ENCODE measurements at places on chromosomes 7 and 10. TPM values are rescaled to one million over a fixed set of nuclear protein-coding genes. Genes with fewer than 3 reads are reported as not detected.
A peak's percentile ranks its signal among the peaks of the same experiment; 100 is the strongest.

Gene UCMA
- not detected for total RNA-seq

- peak; percentile 52 for DNase-seq
These were observed 293.1 kb downstream of the ARHGAP12 start for GRCh38 chr10:31635415-31636065.

DNA sequence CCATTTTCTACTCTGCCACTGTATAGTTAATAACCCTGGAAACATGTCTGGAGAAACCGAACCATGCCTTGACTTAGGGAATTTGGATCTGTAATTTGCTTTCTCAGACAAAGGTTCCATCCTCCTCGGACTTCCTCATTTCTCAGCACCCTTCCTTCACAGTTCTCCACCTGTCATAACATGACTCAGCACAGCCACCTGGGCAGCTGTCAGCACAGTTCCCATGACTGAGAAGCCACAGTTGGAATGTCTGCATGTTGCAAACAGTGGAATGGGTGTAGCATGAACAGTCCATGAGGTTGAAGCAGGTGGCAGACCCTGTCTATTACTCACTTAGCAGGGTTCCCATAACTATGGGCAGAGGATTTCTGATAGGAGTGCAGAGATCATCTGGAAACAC is 634 bp upstream of the OR9A4 start:
- peak; percentile 41 for DNase-seq

DNA sequence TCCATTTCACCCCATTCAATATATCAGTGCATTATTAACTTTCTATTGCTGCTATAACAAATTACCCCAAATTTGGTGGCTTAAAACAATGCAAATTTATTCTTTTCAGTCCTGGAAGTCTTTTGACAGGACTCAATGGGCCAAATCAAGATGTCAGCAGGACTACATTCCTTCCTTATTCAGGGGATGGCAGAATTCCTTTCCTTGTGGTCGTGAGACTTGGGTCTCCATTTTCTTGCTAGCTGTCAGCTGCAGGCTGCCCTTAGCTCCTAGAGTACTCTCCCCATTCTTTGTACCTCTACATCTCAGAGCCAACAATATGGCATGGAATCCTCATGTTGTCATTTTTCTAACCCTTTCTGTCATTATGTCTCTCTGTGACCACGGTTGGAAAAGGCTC is 310.6 kb downstream of the HDAC9 start:
- DNase-seq, result no peak

DNA sequence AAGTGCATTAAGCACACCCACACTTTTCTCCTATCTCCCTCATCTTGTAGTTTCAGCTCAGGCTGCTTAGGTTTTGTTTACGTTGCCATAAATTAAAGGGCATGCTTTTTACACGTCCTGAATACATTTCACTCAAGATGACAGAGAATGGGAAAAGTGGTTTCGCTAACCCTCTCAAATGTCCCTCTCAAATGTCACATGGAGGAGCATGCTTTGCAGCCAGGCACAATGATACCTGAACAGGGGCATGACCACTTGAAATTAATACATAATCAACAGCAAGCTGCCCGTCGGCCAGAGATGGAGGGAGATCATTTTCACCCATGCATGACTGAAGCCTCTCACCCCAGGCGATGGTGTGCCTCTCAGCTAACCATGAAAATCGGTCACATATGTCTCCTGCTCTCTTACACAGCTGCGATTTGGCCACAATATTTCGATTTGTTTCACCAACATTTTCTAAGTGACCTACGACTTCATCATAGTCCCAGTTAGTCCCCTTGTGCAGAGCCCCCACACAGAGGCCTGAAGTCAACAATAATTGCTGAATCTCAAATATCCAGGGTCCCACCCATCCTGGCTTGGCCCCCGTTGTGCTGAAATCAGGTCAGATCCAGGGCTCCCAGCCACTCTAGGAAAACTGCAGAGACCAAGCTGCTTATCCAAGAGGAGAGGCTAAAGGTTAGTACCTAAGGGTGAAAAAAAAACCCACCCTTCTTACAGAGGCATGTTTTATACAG is 373.9 kb upstream of the NFE2L3 start:
- no peak for DNase-seq

DNA sequence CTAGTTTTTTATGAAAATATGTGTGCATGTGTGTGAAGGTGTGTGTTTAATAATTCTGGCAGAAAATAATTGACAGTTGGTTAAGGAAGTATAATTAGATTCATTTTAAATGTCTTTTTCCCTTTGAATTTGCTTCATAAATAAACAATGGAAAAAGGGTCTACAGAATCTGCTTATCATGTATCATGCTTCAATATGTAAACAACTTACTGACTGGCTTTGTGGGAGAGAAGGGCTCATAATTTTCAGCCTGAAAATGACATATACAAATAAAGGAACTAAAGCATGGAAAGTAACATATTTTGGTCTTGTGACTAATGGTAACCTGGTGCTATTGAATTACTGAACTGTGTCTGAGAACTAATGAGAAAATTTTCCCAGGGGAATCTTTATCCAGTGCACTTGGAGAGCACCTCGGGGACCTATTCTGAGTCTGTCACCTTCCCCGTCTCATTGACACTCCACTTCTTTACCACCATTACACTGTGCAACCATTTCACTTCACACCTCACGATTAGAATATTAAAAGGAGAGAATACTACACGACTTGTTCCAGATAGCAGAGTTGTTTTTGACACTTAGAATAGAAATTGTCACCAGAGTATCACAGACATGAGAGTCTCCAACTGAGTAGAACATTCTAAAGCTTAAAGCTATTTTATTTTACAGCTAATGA is 298.6 kb downstream of the TFEC start:
- DNase-seq, result no peak

GRCh38 chr7:25834050-25834449 is 317.9 kb upstream of the NFE2L3 start:
- DNase-seq, result no peak

DNA sequence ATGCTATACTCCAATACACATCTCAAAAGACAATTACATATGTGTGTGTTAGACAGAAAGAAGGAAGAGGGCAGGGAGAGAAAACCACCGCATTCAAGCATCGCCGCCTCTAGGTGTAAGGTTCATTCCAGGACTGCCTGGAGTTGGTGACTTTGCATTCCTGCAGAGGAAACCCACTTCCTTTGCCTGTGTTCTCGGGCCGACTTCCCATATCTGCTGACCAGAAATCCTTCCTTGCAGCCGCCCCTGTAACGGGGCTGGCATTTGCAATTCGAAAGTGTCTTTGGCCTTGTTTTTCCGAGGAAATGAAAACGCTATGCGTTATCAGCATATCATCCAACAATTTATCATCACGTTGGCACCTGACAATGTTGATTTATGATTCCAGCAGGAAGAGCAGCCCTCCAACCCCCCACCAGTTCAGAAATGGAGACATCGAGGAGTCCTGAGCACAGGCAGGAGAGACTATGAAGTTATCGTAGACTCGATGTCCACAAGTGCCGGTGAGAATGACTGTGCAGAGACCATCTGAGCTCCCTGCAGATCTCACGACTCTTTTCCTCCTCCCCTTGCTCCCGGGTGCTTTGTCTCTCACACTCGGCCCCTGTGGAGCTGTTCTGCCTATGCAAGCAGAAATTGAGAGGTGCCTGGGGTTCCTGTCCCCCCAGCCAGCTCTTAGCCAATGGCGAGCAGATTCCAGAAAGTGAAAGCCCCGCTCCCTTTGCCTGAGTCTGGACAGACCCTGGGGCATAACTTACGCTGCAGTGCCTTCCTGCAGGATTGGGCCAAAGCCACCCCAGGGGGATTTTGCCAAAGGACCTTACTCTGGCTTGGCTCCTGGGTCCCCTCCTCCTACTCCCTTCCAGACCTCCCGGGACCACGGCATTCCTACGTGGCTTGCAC is 68.9 kb upstream of the FOXK1 start:
- DNase-seq, result peak; percentile 63

DNA sequence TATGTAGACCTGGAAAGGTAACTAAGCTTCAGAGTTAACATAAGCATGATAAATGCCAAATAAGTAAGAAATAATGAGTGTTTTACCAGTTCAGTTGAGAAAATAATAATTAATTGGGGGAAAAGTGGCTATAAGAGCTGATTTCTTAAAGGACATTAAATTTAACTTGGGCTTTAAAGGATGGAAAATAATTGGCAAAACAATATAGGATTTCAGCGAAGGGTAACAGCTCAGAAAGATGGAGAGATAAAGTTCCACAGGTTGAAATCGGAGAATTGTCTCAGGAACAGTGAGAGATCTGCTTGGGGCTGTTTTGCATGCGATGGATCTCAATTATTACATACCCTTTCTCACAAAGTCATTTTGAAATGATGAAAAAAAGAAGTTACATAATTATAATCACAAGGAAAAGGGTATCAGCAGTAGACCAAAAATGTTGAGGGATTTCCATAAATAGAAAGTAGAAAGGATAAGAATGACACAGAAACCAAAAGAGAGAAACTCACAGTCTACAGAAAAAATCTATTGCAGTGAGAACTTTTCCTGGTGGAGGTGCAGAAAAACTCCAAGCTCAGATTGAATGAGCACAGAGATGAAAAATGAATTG is 40.1 kb upstream of the ITGB8 start:
- DNase-seq, result no peak

- DNase-seq, result no peak
These were observed 353.7 kb downstream of the HTR7 start for GRCh38 chr10:90504172-90504571.

Measured in HT1080 (cell line).